Epithelial cell of esophagus (primary cell): ENCODE measurements at places on chromosomes 2 and 18.

GRCh38 chr2:217277646-217278398 is 418.0 kb upstream of the TNP1 start:
- DNase-seq = peak; percentile 83

GRCh38 chr2:217739741-217740140 is 263.1 kb downstream of the TNS1 start:
- DNase-seq = no peak

DNA sequence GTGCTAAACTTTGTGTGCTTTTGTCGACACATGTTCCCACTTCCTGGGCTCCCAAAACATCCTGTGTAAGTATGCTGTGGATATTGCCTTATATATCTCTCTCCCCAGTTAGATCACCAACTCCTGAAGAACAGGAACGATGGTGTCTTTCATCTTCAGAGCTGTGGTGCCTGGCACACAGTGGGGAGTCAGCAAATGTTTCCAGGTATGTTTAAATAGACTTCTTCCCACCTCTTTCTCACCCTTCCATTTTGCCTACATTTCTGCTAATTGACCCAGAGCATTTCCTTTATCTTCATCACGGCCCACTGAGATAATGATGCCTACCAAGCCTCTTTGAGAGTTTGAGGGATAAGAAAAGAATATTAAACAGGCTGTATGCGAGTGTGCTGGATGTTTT is 60.7 kb downstream of the RND3 start:
- DNase-seq = no peak

GRCh38 chr18:62312851-62313250 is 12.3 kb upstream of the TNFRSF11A start:
- no peak for DNase-seq

GRCh38 chr2:32904074-32904473 is 42.7 kb upstream of the LTBP1 start:
- DNase-seq = no peak

- DNase-seq = no peak
These were observed 1611.9 kb upstream of the ZEB2 start for GRCh38 chr2:146131785-146132184.

- no peak for DNase-seq
These were observed 385.1 kb upstream of the POU3F3 start for GRCh38 chr2:104468846-104469245.

- no peak for DNase-seq
These were observed 45.4 kb upstream of the ANKRD62 start for GRCh38 chr18:12048010-12048826.

GRCh38 chr2:241034490-241035141 is 36.2 kb downstream of the SNED1 start:
- no peak for DNase-seq

DNA sequence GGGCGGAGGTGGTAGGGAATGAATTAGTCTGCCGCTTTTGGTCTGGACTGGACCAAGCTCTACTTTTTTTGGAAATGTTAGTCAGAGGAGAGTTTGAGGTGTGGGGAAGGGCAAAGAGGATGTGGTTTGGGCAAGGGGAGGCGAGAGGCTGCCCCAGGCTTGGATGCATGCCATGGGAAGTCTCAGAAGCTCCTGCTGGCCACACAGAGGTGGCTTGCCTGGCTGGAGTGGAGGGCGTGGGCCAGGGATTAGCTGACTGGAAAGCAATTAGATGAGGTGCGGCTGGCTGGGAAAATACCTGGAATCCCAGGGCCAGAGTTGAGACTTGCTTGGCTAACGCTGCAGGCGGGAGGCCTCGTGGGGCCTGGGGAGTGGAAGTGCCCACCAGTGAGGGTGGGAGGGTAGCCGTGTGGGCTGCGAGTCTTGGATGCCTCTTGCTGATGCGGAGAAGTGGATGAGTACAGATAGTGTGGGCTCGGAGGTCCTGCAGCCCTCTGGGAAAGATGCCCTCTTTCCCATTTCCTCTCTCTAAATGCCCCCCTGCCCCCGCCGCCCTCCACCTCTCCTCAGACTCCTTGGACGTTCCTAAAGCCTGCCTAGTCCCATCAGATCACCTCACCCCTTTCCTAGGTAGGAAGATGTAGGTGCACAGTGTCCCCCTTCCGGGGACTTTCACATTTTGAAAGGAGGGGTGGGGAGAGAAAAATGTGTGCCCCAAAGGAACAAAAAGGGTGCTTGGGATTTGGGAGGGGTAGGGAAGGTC is 117.6 kb downstream of the SMAD7 start:
- peak; percentile 76 for DNase-seq

DNA sequence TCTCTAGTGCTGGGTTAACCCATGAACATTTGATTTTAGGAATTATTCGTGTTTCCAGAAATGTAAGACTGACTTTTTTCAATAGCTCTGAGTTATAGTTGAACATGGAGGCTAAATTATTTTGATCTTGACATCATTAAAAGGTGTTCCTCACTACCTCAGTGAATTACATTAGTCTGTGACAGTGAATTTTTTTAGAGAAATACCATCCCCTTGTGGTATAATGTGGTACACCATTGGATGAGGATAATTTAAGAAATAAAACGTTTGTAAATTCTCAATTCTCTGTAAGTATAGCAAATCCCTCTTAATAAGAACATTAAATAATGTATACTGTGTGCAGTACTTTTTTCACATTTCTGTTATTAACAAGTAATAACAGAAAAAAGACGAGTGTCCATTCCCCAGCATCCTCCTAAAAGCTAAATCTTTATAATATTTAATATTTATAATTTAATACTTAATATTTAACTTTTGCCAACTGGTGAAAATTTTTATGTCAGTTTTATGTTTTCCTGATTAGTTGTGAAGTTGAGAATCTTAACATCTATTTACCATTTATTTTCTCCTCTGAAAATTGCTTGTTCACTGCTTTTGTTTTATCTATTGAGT is 70.3 kb upstream of the CWC22 start:
- peak; percentile 36 for DNase-seq

DNA sequence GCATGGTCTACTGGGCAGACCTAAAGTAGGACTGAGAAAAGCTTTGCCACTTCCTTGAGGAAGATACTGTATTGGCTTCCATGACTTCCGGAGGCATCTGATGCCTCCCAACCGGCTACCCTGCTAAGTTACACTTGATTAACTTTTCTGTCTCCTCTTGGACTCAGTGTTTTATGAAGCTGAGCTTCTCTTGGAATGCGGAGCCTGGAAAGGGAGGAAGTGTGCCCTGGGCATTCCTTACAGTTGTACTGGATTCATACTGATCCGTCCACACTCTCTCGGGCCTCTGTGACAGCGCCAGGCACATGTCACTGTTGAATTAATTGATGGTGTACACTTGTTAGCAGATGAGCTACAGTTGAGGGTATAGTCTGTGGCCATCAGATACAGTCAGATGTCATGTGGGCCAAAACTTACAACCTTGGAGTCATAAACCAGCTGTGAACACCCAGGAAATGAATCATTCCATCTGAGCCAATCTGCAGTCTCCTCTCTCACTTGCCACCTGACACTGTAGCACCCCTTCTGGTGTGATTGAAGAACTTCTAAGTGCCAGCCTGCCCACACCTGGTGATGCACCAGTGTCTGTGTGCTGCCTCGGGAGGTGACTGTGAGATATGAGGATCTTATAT is 122.5 kb downstream of the FHOD3 start:
- peak; percentile 89 for DNase-seq

DNA sequence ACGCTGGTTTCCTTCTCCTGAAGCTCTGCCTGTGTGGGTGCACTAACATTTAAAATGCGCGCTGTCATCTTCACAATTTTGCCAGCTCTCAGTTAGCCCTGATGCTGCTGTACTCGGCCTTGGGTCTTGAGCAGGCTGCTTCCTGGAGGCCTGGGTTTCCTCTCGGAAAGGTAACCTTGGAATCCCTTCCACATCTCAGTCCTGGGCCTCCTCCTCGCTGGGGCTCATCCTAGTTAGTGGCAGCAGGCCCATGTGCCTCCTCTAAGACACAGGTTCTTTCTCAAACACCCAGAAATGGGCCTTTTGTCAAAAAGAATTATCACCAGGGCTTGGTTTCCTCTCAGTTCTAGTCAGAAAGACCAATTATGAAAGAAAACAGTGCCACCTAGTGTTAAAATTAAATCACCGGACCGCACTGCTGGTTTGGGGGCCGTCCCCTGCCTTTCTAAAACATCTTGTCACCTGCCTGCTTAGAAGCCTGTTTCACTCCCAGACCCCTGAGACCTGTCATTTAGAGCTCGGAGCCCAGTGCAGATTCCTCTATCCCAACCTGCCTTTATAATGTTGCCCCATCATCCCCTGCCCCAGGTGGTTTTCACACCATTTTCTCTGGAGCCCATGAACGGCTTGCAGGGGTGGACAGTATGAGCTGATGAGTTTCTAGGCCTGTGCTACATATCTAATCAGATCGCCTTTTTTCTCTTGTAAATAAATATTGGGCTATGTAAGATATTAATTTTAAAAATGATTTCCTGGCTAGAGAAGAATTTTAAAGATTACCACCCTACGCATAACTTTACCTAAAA is 42.4 kb downstream of the HK2 start:
- DNase-seq = peak; percentile 48

GRCh38 chr2:61582165-61582564 is 44.0 kb upstream of the XPO1 start:
- DNase-seq = peak; percentile 49

DNA sequence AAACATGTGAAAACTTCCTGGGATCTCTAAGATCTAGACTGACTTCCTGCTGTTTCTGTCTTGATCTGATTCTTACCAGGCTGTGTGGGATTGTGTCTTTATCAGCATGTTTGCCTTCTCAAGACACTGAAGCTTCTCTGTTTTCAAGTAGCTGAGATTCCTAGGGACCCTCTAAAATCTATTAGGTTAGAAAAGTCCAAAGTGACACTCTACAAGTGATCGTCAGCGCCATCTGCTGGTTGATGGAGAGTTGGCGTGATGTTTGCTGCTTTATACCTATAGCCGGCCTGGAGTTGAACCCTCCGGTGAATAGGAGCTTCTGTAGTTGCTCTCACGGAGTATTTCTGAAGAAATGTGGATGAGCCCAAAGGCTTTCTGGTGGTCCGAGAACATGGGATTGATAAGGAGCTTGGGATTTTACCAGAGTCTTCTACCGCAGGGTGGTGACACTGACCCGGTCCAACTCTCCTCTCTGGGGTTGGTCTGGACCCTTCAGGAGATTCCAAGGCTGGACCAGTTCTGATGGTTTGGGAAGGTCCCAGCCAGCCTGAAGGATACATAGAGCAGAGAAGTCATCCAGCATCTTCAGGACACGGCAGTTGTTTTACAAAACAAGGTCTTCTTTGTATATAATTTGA is 96.0 kb upstream of the TTC39C start:
- DNase-seq = peak; percentile 62

- DNase-seq = peak; percentile 96
These were observed 647 bp downstream of the CCDC121 start for GRCh38 chr2:27627963-27628766.

DNA sequence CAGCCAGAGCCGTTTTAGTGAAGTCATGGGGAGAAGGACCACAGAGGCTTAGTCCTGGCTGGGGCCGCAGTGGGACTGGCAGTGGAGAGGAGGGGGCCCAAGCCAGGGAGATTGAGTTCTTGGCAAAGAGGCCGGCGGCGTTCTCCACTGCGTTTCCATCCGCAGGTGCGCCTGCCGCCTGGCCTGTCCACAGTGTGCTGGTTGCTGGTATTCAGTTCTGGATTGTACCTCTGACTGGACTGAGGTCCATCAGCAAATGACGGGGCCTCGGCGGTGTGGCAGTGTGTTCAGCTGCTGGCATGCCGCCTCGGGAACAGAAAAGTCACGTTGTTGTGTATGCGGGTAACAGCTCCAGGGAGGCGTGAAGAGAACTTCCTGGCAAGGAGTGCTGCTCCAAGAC is 36.8 kb downstream of the LRRFIP1 start:
- no peak for DNase-seq

GRCh38 chr2:186183406-186183805 is 302.7 kb upstream of the ZC3H15 start:
- DNase-seq = no peak

- DNase-seq = no peak
These were observed 104.8 kb upstream of the CCDC68 start for GRCh38 chr18:55064073-55064472.

GRCh38 chr2:214232271-214232670 is 178.6 kb upstream of the VWC2L start:
- DNase-seq = no peak

DNA sequence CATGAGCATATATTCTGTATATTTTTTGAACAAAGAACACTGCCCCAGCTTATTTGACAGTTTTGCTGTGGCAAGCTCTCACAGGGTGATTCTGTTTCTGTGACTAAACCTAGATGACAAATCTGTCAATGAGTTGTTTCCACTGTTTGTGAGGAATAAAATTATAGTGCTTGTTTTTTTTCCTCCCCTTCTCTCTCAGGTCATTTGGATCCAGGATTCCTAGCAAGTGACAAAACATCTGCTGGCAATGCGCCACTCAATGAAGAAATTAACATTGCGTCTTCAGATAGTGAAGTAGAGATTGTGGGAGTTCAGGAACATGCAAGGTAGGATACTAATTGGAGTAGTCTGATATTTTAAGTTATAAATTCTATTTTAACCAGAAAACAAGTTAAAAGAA is 149.3 kb downstream of the HAUS1 start:
- DNase-seq = peak; percentile 68

GRCh38 chr2:152890736-152891135 is 172.3 kb downstream of the ARL6IP6 start:
- DNase-seq = no peak

- no peak for DNase-seq
These were observed 520.1 kb downstream of the BCL11A start for GRCh38 chr2:60033325-60033724.

GRCh38 chr2:144493027-144493809 is 26.7 kb downstream of the ZEB2 start:
- DNase-seq = no peak

GRCh38 chr2:23505984-23506380 is 121.0 kb downstream of the KLHL29 start:
- peak; percentile 84 for DNase-seq

DNA sequence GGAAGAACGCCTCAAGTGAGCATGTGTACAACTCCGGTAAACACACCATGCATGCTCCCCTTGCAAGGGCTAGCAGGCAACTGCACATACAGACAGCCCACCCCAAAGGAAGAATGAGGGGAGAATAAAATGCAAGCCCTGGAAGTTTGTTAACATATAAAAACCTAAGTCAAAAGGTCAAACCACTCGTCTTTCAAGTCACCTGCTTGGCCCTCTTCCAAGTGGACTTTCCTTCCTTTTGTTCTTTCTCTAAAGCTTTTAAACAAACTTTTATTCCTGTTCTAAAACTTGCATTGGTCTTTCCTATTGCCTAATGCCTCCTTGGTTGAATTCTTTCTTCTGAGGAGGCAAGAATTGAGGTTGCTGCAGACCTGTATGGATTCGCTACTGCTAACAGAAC is 5.2 kb upstream of the RPIA start:
- no peak for DNase-seq

GRCh38 chr2:204018717-204019116 is 82.2 kb downstream of the ICOS start:
- no peak for DNase-seq
